Stimulated activated CD4-positive, alpha-beta T cell treated with anti-CD3 and anti-CD28 coated beads, Interleukin-12 subunit alpha, Interleukin-12 subunit beta, amount 100 ng/mL, for 24 hours (primary cell): ENCODE measurements at places on chromosomes 2 and 18.

DNA sequence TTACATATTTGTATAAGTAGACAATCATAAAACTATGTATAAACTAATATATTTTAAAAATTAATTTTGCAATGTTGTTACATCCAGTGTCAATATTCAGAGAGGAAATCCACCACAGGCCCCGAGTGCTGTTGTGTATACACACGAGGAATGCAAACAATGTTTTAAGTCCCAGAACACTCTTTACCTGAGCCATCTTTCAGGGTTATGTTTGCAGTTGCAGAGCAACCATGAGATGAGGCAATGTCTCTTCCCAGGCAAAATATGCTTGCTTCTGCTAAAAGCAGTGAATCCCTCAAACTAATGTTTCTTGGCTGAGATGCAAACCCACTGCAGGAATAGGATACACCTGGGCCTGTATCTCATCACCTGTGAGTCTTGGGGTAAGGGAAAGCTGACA is 91.3 kb downstream of the ASXL2 start:
- no peak for DNase-seq

- DNase-seq: no peak
These were observed 6.9 kb upstream of the SLC14A2 start for GRCh38 chr18:45608400-45608799.

DNA sequence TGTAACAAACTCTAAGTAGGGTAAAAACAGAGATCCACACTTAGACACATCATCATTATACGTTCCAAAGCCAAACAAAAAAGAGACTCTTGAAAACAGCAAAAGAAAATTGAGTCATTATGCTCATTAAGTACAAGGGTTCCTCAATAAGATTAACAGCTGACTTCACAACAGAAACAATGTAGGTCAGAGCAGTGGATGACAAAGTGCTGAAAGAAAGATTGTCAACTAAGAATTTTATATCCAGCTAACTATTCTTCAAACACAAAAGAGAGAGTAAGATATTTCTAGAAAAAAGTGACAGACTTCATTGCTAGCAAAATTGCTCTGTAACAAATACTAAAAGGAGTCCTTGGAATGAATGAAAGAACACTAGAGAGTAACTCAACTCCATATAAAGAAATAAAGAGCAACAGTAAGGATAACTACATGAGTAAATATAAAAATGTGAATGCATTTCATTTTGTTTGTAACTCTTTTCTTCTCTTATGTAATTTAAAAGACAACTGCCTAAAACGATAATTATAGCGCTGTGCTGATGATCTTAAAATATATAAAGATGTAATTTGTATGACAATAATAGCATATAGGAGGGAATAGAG is 23.8 kb upstream of the DNER start:
- no peak for DNase-seq

GRCh38 chr2:11551569-11552259 is 17.9 kb downstream of the GREB1 start:
- no peak for DNase-seq

DNA sequence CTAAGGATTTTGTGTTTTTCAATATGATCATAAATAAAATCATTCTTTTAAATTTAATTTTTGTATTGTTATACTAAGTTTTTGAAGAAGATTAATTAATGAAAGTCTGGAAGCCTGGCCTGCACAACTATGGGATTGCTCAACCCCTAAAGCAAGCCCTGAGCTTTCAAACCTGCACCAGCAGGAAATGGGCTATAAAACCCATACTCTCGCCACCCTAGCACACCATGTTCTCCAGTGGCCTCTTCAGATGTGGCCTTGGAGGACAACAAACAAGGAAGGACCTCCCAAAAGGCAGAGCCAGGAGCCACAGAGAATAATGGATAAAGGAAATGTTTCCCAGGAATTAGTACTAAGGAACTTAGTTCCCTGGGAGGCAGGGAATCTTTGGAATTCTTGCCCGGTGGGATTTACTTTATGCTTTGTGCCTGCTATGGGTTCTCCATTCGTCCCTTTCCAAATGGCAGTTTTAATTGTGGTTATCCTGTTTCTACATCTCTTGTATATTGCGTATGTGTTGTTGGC is 212.5 kb downstream of the ZFP36L2 start:
- no peak for DNase-seq

DNA sequence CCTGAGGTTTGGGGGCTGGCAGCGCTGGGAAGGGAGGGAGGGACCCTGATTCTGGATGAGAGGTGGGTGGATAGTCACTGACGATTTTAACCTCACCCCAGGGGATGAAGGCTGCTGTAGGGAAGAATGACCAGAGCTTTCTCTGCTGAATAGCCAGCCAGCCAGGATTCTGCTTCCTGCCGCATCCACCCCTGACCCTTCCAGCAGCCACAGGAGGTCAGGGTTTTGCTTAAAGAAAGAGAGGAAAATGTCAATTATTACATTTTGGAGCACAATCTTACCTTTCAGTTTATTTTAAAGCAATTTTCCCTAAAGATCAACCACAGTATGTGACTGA is 217.7 kb downstream of the GBX2 start:
- DNase-seq: no peak

- DNase-seq: peak; percentile 37
These were observed 98.2 kb upstream of the HNMT start for GRCh38 chr2:137865954-137866540.

DNA sequence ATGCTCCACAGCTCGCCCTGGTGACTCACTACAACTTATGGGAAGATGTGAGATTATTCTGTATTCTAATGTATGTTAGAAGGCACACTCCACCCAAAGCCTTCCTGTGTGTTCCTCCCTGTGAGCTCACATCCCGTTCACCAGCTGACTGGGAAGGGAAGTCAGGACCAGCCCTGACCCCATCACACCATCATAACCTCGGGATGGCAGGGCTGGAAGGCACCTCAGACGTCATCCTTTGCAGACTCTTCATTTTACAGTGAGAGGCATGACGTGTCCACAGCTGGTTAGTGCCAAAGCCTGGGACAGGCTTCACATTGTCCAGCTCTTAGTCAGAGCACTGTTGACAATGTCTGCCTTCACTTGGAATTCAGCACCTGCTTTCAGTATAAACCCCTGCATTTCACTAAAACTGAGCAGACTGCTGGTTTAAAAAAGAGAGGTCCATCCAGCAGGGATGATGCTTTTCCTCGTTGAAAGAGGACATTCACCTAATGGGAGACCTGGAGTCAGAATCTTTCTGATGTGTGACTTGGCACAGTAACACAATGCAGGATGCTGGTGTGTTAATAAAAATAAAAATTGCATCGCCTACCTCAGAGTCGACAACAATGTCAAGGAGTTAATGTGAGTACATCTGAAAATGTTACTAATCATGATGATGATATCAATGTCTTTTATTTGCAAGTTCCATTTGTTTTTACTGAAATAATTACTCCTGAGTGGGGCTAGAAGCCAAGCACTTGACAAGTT is 418.0 kb upstream of the TNP1 start:
- DNase-seq: no peak

- no peak for DNase-seq
These were observed 83.9 kb downstream of the LYPD1 start for GRCh38 chr2:132586101-132586511.

DNA sequence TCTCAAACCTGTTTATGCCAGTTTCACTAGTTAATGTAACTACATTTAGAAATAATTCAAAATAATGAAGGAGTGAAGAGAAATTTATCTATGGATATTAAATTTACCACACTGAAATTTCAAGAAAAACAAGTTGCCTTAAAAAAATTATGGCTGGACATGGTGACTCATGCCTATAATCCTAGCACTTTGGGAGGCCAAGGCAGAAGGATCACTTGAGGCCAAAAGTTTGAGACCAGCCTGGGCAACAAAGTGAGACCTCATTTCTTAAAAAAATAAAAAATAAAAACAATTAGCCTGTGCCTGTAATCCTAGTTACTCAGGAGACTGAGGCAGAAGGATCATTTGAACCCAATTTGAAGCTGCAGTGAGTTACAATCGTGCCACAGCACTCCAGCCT is 29.9 kb downstream of the HDLBP start:
- no peak for DNase-seq

- no peak for DNase-seq
These were observed 358.1 kb downstream of the ERBB4 start for GRCh38 chr2:212180408-212181083.

- no peak for DNase-seq
These were observed 5.7 kb upstream of the SNED1 start for GRCh38 chr2:240992572-240993291.

GRCh38 chr2:195238379-195238778 is 418.6 kb upstream of the SLC39A10 start:
- no peak for DNase-seq

GRCh38 chr2:241976296-241976695 is 106.8 kb downstream of the RTP5 start:
- DNase-seq: no peak

GRCh38 chr2:42902939-42903709 is 110.7 kb upstream of the HAAO start:
- DNase-seq: no peak

- DNase-seq: no peak
These were observed 356.6 kb downstream of the EPHA4 start for GRCh38 chr2:221215487-221215886.

GRCh38 chr2:55595536-55595935 is 21.9 kb downstream of the PPP4R3B start:
- no peak for DNase-seq

DNA sequence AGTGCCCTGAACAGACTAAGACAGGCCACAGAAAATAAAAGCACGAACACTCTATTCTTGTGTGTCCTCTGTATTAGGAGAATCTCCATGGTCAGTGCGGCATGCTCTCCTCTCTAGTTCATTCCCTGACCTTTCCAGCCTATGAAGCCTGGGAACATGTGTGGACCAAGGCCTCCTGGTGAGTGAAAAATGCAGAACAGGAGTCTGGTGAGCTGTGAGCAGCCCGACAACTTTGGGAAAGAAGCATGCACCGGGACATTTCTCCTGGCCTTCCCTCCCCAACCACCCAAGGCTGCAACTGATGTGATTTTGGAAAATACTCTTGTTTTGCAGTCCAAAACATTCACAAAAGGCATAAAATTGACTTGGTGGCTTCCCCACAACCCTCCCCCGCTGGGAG is 878.3 kb upstream of the ID2 start:
- no peak for DNase-seq

- peak; percentile 98 for DNase-seq
These were observed 602 bp upstream of the DNPEP start for GRCh38 chr2:219388121-219388906.

DNA sequence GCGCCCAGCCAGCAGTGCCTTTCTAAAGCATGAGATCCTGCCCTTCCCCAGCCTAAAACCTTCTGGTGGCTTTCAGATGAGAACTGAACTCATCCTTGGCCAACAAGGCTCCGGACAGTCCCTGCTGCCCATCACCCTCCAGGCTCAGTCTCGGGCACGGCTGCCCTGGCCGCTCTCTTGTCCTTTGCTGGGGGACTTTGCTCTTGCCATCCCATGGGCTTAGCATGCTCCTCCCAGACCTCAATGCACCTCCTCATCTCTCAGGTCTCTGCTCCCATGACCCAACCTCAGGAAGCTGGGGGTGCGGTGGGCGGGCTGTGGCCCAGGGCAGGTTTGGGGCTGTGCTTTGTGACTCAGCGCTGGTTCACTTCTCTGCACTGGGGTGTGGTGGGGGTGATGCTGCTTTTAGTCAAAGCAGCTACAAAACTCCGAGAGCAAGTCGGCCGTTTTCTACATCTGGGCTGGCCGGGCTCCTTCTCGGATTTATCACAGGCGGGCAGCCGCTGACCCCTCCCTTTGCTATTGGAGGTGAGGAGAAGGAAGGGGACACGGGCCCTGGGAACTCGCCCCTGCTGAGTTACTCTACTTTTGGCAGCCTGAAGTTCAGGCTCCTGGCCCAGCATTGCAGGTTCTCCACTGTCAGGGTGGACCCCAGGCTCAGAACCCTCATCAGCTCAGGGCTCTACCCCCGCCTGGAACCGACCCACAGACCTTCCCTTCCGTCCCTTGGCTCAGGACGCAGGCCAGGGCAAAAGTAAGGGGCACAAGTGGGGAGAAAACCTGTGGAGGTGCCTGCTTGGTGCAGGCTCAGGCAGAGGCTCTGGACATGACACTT is 90.6 kb upstream of the TAF1B start:
- DNase-seq: peak; percentile 88

GRCh38 chr2:170929686-170930050 is 615 bp downstream of the GORASP2 start:
- peak; percentile 8 for DNase-seq

DNA sequence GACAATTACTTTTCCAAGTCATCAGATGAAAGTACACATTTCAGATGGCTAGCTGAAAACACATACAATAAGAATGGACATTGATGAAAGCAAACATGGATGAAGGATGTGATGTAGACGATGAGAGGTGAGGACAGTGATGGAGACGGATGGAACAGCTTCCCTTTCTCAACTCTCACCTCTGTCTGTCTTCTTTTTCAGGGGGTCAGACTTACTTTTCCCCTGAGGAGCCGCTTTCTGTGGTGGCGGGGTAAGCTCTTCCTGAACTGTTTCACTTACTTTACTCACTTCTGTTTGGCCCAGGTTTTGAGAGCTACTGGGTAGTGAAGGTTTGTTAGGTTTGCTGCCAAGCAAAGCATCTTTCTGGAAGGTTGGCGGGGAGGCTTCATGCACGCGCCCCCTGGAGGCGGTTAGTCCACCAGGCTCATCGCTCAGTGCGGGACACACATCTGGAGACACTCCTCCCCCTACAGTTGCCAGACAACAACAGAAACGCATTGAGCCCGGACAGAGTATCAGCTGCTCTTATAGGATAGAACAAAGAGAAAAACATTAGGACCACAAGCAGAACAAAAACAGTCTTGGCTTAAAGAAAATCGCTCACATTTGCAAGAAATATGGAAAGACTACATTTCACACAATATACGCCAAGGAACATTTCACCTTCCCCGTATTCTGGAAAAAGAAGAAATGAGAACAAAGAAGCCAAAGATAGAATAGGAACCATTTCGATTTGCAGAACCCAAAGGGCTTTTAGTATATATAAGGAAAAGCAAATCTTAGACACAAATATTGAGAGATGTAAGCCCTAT is 90.5 kb downstream of the MYOM1 start:
- peak; percentile 76 for DNase-seq

GRCh38 chr2:239299218-239299939 is 101.4 kb downstream of the HDAC4 start:
- DNase-seq: no peak

DNA sequence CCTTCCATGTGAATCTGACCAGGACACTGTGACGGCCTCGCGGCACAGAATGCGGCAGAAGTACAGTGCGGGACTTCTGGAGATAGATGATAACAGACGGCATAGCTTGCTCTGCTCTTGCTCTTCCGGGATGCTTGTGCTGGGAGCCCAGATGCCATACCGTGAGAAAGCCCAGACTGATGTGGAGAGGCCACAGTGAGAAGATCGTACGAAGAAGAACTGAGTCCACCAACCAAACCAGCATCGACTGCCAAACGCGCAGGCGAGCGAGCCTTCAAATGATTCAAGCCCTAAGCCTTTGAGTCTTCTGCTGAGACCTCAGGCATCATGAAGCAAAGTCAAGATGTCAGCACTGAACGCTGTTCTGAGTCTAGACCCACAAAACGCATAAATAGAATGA is 33.7 kb downstream of the DTNB start:
- no peak for DNase-seq
